ENCODE measurements at places on chromosomes 13 and 19.

DNA sequence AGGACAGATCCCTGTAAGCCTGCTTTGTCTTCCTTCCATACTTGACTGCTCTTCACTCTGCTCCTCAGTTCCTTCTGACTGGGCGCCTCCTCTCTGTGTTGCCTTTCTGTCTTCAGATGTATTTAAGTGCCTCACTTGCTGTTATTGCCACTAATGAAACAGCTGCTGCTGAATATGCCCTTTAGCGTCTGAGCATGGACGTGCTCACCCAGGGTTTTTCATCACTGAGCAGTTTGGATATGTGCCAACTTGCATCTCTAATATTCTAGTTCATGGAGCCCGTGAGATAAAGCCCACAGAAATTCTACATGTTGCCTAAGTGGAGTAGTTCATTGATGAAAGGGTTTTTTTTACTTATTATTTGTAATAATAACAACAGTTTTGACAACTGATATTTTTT is 198.2 kb downstream of the MYO16 start:
- DNase-seq, result no peak

DNA sequence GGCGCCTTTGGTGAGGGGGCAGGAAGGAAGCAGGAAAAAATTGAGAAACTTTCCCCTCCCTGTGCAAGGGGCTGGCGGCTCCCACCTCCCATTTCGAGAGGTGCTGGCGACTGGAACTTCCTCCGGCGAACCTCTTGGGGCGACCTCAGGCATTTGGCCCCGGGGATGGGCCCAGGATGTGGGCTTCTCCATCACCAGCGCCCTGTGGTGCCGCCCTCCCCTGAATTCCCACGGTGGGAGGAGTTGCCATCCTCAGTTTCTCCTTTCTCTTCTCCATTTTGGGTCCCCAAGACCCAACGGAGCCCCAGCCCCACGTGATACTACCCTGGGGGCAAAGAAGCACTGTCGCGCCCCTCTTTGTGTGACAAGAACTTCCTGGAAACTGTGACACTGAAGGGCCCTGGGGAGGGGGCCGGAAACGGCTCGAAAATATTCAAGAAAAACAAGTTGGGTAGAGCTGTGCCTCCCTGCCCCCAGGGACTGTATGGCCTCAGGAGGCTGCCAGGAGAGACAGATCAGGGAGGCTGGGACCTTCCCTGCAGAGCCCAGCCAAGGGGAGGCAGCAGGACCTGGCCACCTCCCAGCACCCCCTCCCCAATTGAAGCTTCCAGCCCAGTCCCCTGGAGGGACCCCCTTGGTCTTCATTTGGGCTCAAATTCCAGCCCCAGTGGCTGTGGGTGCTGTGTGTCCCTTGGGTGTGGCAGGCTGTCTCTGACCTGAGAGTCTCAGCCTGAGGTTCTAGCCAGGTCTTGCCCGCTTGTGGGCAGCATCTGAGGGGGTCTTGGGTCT is 16.2 kb upstream of the AP1M2 start:
- DNase-seq, result peak; percentile 55

- no peak for DNase-seq
These were observed 32.7 kb downstream of the CLEC17A start for GRCh38 chr19:14615623-14616022.

- no peak for DNase-seq
These were observed 76.9 kb downstream of the ITGBL1 start for GRCh38 chr13:101529422-101529821.

- no peak for DNase-seq
These were observed 36.4 kb upstream of the STARD13 start for GRCh38 chr13:33321686-33322542.

DNA sequence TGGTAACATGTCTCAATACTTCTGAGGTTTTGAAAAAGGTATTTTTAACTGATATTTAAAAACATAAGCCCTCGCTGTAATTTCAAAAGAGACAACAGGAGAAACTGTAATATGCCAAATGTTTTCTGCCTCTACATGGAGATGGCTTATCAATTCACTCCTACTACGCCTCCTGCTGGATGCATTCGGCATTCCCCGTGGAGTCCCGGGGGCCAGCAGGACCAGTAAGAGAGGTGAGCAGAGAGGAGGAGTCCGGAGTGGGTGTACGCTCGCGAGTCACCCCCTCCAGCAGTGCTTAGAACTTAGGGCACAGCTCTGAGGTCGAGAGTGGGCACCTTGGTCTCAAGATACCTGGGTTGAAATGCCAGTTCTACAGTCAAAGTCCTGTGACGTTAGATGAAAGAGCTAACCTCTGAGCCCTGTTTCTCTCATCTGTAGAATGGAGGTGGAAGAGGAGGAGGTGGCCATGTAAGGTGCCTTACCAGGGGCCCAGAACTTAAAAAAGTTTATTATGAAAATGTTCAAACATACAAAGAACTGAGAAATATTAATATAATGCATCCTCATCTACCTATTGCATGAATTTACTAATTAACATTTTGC is 110.2 kb downstream of the STK24 start:
- peak; percentile 38 for DNase-seq

DNA sequence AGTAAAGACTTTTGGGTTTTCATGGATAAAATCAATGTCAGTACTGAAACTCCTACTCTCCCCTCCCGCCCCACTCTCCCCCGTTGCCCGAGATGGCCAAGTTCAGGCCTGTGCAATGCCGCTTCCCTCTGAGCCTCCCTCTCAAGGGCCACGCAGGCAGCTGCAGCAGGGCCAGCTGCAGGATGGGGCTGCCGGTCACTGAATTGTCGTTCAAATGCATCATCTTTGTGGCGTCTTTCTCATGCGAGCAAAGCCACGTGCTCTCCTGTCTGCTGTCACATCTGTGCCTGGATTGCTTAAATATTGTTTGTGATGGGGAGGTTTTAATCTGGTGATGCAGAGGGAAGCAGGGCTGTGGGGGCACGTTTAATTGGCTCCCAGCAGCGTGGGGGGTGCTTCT is 26.6 kb downstream of the SHISA2 start:
- no peak for DNase-seq

DNA sequence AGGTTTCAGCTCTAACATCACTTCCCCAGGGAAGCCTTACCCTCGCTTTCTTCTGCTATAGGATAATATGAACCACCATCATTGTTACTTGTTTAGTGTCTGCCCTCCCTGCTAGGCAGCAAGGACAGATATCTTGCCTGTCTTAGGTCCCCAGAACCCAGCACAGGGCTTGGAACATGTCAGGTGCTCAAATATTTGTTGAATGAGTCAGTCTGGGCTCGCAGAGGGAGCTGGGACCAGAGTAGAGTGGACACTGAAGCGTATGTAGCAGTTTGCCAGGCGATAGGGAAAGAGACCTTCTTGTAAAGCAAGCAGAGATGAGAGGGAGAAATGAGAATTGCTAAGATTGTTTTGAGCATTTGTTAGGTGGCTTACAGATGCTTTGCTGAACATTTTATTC is 11.7 kb downstream of the BCKDHA start:
- DNase-seq, result no peak
